ENCODE measurements at places on chromosomes 11 and 22.

DNA sequence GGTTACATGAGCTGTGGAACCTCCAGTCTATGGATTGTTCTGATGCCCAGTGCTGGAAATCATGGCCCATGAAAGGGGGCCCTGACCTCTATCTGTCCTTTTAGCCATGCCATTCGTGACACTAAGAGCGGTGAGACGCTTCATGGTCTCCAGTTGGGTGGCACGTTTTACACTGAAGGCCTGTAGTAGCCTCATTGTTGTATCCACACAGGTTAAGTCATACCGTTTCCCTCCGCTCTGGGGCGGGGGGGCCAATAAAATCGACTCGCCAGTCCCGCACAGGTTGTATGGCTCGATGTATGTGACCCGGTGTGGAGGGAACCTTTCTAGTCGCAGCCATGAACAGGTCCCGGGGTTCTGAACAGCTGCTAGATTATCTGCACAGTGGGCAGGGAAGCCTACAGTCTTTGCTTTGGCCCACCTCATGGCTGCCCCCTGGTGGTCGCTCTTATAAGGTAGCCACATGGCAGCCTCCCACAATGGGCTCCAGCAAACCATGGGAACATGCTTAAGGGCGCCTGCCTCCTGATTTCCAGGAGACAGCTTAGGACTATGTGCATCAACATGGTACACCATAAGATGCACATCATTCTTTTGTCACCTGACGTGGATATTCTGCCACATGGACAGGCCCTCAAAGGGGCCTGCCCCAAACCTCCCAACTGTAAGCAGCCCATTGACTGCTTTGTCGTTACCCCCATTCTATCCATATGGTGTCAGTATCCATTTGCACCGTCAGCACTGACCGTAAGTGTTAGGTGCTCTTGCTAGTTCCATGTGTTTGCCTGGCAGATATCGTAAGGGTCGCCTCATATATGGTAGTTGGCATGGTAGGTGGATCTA lies 19.7 kb upstream of the APOL3 start:
- DNase-seq: peak; percentile 78

GRCh38 chr11:3132271-3132781 lies 32.8 kb downstream of the OSBPL5 start:
- DNase-seq: no peak

DNA sequence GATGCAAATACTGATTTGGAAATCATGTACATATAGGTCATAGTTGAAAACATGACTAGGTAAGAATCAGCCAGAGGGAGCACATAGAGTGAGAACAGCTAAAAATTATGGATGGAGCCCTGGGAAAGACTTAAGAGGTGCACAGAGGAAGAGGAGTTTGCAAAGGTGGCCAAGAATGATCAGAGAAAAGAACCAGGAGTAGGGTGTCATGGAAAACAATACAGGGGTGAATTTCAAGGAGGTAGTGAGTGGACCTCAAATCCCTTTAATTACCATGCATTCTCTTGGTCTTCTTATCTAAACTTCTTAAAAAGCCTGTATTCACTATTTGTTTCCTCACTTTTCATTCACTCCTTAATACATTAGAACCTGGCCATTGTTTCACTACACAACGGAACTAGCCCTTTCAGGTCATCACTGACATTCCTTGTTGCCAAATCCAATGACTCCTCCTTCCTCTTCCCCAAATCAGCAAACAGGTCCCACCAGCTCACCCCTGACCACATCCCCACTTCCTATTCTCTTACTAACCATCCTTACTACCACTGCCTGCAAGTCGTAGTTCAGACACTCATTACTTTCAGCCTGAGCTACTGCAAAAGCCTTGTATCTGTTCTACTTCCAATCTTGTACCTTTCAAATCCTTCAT lies 22.6 kb downstream of the BUD13 start:
- DNase-seq: no peak

DNA sequence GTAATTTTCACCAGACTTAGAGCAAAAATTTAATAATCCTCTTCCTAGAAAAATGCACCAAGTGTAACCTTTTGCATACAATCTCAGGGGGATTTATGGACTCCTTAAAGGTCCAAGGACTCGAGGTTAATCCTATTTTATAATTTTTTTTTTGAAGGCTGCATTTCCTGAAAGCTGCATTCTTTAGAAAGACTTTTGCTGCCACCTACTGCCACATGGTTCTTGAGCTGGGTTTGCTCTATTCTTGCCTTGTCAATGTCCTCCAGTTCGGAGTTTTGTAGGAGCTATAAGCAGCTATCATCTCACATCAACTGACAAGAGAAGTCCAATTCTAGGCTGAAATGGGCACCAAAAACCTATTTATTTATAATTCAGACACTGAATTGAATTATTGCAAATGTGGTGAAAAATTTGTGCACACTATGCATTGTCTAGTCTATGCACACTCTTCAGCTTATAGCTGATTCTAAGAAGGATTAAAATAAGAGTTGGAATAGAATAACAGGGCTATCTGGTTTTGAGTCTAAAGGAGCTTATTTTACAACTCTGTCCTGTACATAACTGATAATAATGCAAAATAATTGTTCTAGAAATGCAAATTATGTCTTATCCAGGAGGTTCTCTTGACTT lies 31.3 kb downstream of the TRAF6 start:
- DNase-seq: no peak

DNA sequence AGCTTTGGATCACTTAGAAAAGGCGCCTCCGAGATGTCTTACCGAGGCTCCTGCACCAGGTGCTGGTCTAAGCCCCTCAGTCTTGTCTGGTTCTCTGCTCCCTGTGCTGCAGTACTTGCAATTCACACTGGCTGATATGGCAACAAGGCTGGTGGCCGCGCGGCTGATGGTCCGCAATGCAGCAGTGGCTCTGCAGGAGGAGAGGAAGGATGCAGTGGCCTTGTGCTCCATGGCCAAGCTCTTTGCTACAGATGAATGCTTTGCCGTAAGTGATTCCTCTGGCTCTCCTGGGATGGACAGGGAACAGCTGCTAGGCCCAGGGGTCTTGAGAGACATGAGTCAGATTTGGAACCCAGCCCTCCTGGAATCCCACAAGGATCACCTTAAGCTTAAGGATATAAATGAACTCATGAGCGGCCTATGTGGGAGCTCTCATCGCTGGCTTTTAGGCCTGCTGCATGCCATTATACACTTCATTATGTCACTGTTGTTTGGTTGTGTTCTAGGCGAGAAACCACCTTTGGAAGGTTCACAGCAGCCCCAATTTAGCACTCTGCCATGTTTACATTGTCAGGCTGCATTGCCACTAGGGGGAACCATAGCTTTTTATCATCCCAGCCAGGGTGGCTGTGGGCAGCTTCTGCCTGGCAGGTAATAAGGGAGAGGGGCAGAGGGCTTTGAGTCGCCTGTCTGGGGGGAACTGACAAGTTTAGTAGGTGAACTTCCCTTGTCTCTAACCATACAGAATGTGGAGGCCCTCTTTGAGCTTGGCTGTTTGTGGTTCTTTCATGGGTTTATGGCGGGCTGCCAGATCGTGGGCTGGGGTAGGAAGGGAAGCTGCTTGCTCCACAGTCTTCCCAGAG lies 8.5 kb downstream of the ACAD8 start:
- no peak for DNase-seq

DNA sequence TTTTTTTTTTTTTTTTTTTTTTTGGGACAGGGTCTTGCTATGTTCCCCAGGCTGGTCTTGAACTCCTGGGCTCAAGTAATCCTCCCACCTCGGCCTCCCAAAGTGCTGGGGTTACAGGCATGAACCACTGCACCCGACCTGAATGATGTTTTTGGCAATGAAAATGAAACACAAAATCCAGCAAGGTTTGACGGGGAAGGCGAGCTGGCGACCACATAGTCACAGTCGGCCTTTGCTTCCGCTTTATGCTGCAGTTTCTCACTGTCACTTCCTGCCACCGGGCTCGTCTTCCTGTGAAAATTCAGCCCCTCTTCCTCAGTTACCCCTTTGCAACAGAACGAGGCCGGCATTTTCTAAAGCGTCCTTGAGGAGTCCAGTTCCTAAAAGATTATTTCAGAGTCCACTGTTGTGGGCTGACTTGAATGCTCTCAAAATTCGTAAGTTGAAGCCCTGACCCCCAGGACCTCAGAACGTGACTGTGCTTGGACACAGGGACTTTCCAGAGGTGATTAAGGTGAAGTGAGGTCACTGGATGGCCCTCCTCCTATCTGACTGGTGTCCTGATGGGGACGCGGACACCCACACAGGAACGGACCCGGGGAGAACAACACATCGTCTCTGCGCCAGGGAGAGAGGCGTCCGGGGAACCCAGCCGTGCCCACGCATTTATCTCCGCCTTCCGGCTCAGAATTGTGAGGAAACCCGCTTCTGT lies 2.9 kb upstream of the BID start:
- no peak for DNase-seq

GRCh38 chr11:108392353-108392752 lies 75.0 kb downstream of the C11orf65 start:
- DNase-seq: no peak

DNA sequence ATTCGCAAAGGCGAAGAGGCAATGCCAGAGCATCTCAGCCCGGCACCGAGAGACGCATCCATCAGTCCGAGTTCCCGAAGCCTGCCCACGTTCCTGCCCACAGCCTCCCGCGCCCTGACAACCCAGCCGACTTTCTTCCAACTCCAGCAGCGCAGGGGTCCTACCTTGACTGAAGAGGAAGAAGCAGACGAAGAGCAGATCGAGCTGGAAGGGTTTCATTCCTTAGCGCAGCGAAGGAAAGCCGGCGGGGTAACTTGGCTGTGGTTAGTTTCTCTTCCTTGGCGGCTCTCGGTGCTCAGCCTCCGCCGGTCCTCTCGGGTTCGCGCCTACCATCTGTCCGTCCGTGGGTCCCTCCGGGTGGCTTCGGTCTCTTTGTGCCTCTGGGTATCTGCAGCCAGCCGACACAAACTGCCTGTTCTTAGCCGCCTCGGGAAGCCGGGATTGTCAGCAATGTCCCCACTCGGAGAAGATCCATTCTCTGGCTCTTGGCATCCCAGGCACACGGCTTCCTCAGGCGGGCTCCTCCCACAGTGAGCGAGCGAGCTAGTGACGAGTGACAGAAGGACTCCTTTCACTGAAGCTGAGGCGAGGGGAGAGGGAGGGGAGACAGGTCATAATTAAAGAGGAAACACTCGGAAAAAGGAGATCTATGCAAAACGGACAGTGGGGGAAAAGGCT lies at the start of gene KIRREL3:
TSS of gene KIRREL3 (minus strand) at position 480 of the 678 bp plus-strand sequence.
- no peak for DNase-seq

DNA sequence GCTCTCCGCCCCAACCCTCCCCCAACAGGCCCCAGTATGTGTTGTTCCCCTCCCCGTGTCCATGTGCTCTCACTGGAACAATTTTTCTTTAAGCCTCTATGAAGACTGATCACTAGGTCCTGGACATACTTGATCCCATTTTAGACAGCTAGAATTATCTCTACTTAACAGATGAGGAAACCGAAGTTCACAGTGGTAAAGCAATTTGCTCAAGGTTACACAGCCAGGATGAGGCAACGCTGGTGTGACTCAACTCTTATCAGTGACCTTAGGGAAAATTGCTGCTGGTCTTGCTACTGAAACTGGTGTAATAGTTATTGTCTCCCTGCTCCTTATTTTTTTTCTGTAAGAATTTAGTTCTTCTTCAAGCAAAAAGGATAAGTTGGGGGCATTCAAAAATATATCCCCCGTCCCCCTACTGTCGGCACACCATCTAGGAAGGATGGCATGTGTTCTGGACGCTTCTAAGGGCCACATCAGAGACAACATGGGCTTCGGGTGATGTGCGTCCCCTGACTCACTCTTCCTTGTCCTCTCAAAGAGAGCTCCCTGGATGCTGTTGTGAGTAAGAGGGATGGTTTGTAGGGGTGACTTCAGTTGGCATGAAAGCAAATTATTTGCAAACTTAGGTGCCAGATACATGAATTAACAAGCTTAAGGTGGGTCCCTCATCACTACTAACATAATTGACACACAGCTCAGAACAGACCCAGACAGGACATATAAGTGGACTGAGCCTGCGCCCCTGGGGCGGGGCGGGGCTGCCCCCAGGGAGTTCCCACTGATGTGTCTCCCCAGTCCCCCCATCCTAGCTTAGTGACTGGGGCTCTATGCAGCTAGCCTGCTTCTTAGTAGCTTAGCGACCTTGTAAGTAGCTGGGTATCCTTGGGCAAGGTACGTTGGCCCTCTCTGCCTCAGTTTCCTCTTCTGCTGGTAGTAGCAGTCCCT lies 23.6 kb upstream of the ALX4 start:
- no peak for DNase-seq

- DNase-seq: no peak
Measured at GRCh38 chr11:8699903-8700302, 17.3 kb downstream of the RPL27A start.
